K562 (cell line): ENCODE measurements at places on chromosomes 11 and 22.

- no peak for DNase-seq
- peaks cover 10% of the 10 kb centered on the region for H3K4me1 ChIP-seq
- no peak within 1 kb of the TSS for H3K27ac ChIP-seq
- no peaks in the 10 kb centered on the region for H3K36me3 ChIP-seq
These were observed at the start of gene MYOD1 for GRCh38 chr11:17719028-17719937. MYOD1 (plus strand) TSS chr11:17719571; CDS start chr11:17719783, 212 bp downstream.

- no peak overlapping the region for H3K27ac ChIP-seq
- H3K27me3 ChIP-seq, result 0 out of 3 replicates have a peak, but pooled peaks cover 2% of the 10 kb centered on the region
- H3K36me3 ChIP-seq, result no peaks in the 10 kb centered on the region
- DNase-seq, result no peak
- H3K4me1 ChIP-seq, result no peaks in the 10 kb centered on the region
These were observed 7.2 kb upstream of the ELMOD1 start for GRCh38 chr11:107583629-107584195.

DNA sequence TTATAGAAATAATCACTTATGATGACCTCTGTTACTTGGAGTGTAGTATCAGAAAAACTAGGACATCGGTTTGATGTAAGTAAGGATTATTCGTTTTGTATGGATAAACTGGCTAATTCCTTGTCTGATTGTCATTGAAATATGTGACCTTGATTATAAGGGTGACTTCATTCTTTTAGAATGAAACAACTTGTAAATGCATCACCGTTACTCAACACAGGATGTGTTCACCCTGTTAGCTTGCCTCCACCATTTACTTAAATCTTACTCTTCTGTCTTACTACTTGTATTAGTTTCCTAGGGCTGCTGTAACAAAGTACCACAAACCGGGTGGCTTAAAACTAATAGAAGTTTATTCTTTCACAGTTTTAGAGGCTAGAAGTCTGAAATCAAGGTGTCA is 7.9 kb downstream of the SFI1 start:
- DNase-seq, result no peak
- no peak overlapping the region for H3K4me3 ChIP-seq
- H3K27ac ChIP-seq, result no peak overlapping the region

- H3K27me3 ChIP-seq, result no peaks in the 10 kb centered on the region
- peaks cover 49% of the 10 kb centered on the region for H3K4me1 ChIP-seq
- peak overlapping the region; percentile 90 for H3K27ac ChIP-seq
- no peak overlapping the region for H3K4me3 ChIP-seq
These were observed 23.6 kb upstream of the ALX4 start for GRCh38 chr11:44333271-44334218.

DNA sequence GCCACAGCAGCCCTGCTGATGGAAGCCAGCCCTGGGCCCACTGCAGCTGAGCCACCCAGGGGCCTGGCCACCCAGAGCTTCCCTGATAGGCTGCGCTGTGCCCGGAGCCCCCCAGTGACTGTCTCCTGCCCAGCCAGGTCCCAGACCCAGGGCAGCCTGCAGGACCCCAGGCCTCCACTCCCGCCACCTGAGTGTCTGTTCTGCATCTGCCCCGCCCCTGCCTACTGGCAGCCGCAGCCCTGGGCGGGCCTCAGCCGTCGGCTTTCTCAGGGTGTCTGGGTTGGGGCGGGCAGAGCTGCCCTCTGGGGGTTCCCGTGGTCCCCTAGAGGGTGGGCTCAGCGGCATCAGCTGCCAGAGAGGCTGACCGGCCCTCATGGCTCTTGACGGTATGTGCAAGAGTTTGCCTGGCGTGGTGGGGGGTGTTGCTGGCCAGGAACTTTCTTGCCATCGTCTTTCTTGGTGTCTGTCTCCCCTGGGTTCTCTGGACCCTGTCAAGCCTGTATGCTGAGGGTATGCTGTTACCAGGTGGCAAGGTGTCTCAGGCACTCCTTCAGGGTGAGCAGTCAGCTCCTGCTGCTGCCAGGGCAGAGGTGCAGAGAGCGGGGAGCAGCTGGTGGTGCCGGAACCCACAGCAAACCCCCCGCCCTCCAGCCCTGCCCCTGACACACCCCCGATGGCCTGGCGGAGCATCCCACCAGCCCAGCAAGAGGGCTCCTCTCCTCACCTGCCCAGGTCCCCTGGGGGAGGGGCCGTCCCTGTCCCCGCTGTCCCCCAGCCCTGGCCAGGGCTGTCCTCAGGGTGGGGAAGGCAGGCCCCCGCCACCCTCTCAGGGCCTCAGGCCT is 12.2 kb upstream of the PIM3 start:
- no peak overlapping the region for H3K27ac ChIP-seq
- no peaks in the 10 kb centered on the region for H3K36me3 ChIP-seq
- peaks cover 5% of the 10 kb centered on the region; the same call in 1 of the 3 replicates for H3K4me1 ChIP-seq
- no peak overlapping the region for H3K4me3 ChIP-seq
- no peak for DNase-seq
